ACHN (cell line): ENCODE measurements at places on chromosomes 4 and X.

GRCh38 chrX:68183612-68184214 lies 249.6 kb downstream of the OPHN1 start:
- DNase-seq = peak; percentile 42

DNA sequence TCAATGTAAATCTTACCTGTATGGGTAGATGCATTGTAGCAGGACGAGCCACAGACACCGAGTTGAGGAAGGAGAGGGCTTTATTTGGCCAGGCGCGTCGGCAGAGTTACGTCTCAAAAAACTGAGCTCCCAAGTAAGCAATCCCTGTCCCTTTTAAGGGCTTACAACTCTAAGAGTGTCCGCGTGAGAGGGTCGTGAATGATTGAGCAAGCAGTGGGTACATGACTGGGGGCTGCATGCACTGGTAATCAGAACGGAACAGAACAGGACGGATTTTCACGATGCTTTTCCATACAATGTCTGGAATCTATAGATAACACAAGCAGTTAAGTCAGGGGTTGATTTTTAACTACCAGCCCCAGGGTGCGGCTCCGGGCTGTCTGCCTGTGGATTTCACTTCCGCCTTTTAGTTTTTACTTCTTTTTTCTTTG lies 524.9 kb upstream of the HTR2C start:
- no peak for DNase-seq

DNA sequence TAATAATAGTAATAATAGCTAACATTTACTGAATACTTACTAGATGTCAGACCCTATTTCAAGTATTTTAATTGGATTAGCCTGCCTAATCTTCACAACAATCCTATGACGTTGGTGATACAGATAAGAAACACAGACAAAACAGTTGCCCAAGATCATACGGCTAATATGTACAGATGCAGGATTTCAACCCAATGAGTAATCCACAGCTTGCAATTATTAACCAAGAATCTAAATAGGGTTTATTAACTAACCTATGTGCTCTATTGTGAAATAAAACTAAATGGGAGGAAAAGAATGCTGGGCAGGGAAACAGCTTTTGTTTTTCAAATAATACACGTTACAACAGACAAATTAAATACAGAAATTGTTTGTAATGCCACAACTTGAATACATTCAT lies 23.4 kb downstream of the FBXO8 start:
- DNase-seq = peak; percentile 55

GRCh38 chr4:110769578-110769977 lies 146.7 kb upstream of the PITX2 start:
- no peak for DNase-seq

DNA sequence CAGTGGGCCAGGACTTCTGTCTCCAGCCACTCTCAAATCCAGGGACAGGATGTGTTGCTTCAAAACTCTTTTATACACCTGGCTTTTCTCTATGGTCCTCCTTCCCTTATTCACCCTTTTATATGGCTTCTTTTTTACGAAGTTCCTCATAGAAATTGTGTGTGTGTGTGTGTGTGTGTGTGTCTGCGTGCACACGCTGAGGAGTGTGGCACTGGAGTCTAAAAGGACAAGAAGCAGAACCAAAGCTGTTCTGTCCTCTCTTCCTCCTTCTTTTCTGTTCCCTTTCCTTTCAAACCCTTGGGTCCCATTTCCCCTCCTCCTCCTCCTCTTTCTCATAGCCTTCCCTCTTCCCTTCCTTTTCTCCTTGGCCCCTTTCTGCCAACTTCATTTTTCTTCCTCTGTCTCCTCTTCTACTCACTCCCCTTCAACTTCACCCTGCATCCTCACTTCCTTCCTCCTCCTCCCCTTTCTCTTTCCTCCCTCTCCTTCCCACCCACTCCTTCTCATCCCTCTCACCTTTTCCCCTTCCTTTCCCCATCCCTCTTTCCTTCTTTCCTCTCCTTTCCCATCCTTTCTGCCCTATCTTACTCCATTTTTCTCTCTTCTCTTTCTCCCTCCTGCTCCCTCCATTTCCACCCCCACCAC lies 360.5 kb downstream of the MID1IP1 start:
- no peak for DNase-seq

- DNase-seq = no peak
These were observed 1027.3 kb downstream of the PCDH18 start for GRCh38 chr4:136505020-136505419.

- no peak for DNase-seq
These were observed 98.7 kb upstream of the DDIT4L start for GRCh38 chr4:100288811-100289529.

GRCh38 chr4:141711211-141711610 lies 74.8 kb downstream of the IL15 start:
- peak; percentile 17 for DNase-seq

DNA sequence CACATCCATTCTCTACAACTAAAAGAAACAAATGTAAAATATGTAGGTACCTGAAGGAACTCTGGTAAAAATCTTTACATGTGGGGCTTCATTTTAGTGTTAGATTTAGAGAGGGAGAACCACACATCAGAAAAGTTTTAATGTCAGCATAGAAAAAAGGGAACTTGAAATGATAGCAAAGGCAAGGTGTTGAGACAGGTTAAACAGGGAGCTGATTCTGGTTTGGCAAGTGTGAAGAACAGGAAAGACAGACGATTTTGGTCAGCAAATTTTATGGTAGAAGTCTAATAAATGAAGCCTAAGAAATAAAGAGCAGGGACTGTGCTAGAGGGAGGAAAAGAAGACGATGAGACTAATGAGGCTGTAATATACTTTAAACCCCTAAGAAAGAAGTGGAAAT lies 67.6 kb upstream of the COX18 start:
- no peak for DNase-seq

GRCh38 chrX:10618961-10619360 lies 1.4 kb downstream of the MID1 start:
- DNase-seq = no peak

- DNase-seq = no peak
These were observed 47.0 kb downstream of the COQ2 start for GRCh38 chr4:83237591-83237990.

GRCh38 chr4:54568184-54568583 lies 89.6 kb upstream of the KIT start:
- peak; percentile 51 for DNase-seq

DNA sequence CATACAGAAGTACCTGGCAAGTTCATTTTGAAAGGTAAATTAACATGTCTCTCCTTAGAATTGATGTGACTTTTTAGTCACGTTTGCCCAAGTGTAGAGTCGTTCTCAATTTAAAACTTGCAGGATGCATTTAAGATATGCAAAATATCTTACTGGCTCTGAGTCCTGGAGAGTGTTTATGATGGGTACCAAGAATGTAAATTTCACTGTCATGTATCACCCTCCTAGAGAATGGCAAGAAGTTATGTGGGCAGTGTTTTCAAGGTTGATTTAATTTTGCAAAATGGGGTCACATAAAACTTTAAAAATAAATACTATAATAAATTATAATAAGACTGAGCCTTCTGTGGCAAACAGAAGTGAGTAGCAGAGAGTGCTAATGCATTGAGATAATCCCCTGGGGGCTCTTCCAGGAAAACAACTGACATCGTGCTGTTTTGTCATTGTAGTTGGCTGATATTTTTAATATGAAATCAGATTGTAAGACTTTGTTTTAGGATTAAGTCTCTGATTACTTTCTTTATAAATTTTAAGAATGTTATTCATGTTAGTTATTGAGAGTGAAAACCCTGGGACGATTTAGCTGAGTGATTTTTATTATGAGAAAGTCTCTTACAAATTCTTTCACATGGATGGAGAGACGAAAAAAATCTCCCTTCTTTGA lies 103.0 kb downstream of the AFF1 start:
- peak; percentile 55 for DNase-seq

DNA sequence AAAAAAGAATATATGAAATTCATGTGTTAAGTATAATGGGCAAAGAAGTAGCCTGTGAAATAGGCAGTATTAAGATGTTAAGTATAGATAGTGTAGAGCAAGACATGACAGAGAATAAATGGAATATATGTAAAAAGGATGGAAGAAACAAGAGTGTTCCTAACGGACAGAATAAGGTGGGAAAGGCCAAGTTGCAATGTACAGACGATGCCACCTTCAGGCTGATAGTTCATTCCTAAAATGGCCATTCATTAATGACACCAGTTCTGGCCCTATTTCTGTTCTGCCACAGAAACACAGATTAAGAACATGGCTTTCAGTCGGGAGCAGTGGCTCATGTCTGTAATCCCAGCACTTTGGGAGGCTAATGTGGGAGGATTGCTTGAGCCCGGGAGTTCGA lies 4.4 kb upstream of the FAM184B start:
- DNase-seq = no peak

DNA sequence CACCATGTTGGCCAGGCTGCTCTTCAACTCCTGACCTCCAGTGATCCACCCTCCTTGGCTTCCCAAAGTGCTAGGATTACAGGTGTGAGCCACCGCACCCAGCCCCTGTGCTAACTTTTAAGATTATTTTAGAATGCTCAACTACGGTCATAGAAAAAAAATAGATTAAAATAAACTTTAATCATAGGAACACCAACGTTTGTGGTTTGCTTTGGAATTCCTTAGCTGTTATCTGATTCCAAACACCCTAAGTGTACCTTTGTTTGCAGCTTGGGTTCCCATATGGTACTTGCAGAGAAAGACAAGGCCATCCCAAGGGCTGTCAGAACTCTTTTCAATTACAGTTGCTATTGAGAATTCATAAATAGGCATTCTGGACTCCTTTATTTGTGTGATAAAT lies 90.1 kb upstream of the EFHC2 start:
- DNase-seq = no peak

GRCh38 chrX:97294041-97294440 lies 410.3 kb downstream of the RPA4 start:
- no peak for DNase-seq

- DNase-seq = no peak
These were observed 8.0 kb downstream of the OFD1 start for GRCh38 chrX:13742397-13743176.
